ENCODE measurements at places on chromosomes 1 and 21. TPM values are rescaled to one million over a fixed set of nuclear protein-coding genes. Genes with fewer than 3 reads are reported as not detected.

DNA sequence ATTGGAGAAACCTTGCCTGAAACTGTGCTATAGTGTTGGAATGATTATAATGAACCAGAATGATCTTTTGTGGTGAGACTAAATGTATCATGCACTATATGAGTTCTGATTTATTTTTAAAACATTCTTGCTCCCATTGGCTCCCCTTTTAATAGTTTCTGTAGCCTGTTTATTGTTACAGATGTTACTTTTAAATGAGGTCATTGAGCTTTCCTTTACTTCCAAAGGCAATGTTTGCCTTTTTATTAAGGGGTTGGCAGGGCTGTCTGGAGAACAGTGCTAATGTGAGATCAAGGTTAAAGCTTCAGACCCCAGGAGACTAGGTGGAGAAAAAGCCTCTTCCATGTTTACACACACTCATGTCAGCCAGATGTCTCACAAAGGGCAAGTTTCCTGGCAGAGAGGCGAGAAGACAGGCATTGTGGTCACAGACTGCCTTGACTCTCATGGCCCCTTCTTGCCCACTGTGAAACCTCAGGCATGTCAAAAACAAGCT, 120.6 kb upstream of the RAVER2 start:
- no peak for DNase-seq

DNA sequence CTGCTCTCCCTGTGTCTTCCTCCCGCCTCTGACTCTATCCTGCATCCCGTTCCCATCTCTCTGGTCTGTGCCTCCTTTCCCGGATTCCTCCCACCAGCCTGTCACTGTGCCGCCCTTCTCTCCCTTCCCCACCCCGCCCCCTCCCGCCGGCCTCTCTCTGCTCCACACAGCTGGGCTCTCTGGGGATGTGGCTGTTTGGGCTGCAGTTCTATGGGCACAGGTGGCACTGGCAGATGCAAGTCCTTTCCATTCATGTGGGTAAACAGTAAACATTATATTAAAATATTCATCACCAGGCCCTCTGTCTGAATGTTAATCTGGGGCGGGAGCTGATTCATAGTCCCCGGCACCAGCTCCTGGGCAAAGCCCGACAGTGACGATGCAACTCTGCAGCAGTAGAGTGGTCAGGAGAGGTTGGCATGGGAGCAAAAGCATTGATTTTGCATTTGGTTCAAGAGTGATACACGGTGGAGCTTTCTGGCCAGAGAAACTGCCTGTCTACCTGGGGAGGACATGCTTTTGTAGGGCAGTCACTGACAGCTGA, 249.3 kb downstream of the TNR start:
- DNase-seq = no peak

- DNase-seq = no peak
Measured at GRCh38 chr1:161834967-161835550, 68.9 kb downstream of the ATF6 start.

Gene FMOD
- total RNA-seq = 116 TPM

Gene GSTM5
- 6.6 TPM for total RNA-seq

Gene SLX9
- 11.9 TPM for total RNA-seq
